ENCODE measurements at places on chromosomes 3 and 15. TPM values are rescaled to one million over a fixed set of nuclear protein-coding genes. Genes with fewer than 3 reads are reported as not detected.

IQSEC1 gene
- 21.2 TPM for total RNA-seq

SLC38A3 gene
- not detected for total RNA-seq

EPHA3 gene
- not detected for total RNA-seq

FAM81A gene
- 1.1 TPM for total RNA-seq

LRRN1 gene
- 1.2 TPM for total RNA-seq

DNA sequence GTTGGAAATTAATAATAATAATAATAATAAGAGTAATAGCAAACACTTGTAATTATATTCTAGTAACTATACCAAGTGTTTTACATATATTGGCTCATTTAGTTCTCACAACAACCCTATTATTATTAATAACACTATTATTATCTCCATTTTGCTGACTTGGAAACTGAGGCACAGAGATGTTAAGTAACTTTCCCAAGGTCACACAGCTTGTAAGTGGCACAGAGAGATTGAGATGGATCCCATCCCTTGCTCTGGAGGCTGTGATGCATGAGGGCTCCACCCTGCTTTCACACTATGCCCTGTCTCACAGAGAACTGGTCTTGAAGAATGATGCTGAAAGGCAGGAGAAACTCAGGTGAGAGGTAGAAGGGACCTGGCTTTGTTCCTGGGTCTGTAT is 31.9 kb downstream of the TRIM42 start:
- H3K27me3 ChIP-seq = no peaks in the 10 kb centered on the region
- no peak for DNase-seq

- H3K27ac ChIP-seq = no peak overlapping the region
- DNase-seq = no peak
Observed at GRCh38 chr3:145798696-145799537, 362.1 kb downstream of the PLOD2 start.

DNA sequence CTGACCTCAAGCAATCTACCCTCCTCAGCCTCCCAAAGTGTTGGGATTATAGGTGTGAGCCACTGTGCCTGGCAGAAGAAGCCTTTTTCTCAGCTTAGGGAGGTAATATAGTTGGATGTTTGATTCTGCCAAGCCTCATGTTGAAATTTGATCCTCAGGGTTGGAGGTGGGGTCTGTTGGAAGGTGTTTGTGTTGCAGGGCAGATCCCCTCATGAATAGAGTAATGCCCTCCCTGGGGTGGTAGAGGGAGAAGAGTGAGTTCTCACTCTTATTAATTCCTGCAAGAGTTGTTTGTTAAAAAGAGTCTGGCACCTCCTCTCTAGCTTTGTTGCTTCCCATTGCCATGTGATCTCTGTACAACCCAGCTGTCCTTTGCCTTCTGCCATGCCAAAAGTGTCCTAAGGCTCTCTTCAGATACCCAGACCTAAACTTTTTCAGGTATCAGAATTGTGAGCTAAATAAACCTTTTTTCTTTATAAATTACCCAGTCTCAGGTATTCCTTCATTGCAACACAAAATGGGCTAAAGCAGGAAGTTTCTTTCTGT is 16.4 kb downstream of the NECTIN3 start:
- H3K4me1 ChIP-seq = peaks cover 17% of the 10 kb centered on the region
- no peaks in the 10 kb centered on the region for H3K27me3 ChIP-seq
- H3K36me3 ChIP-seq = no peaks in the 10 kb centered on the region
- H3K4me3 ChIP-seq = no peak overlapping the region

- H3K4me1 ChIP-seq = no peaks in the 10 kb centered on the region
- no peaks in the 10 kb centered on the region for H3K27me3 ChIP-seq
- no peak overlapping the region for H3K27ac ChIP-seq
- no peaks in the 10 kb centered on the region for H3K36me3 ChIP-seq
- DNase-seq = no peak
Observed at GRCh38 chr3:42742259-42742658, 30.8 kb downstream of the CCDC13 start.

DNA sequence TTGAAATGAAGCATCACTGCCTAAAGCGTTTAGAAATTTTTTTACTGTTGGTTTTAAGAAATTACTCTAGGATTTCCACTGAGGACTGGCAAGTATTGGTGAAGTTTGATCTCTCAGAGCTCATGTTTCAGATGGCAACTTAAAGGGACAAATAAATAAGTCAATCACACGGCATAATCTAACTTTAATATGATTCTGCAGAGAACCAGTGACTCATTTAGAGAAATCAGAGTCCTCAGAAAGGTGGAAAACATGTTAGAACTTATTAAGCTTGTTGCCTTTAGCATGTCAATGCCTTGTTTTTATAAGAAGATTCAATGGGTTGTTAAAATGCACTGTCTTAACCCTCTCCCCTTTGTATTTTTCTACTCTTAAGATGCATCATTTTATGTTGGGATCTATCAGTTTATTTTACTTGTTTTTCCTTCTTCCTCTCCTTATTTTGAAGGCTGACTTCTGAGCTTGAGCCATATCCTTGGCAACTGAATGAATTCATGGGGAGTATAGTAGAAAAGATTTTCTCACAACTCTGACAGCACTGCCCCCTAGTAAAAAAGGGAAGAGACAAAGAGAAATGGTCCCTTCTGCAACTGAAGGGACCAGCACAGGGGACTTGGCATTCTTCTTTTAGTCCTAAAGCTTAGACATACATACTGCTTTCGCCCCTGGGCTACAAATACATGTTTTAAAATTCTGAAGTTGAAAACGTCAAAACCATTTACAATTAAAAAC is 431.2 kb downstream of the LPP start:
- H3K4me3 ChIP-seq = peak overlapping the region; percentile 62
- H3K27me3 ChIP-seq = no peaks in the 10 kb centered on the region
- H3K4me1 ChIP-seq = peaks cover 25% of the 10 kb centered on the region

- H3K36me3 ChIP-seq = no peaks in the 10 kb centered on the region
- no peaks in the 10 kb centered on the region for H3K27me3 ChIP-seq
- no peaks in the 10 kb centered on the region for H3K4me1 ChIP-seq
Observed at GRCh38 chr3:197339841-197340520, 41.6 kb upstream of the DLG1 start.
